ENCODE measurements at places on chromosomes 4 and X.

DNA sequence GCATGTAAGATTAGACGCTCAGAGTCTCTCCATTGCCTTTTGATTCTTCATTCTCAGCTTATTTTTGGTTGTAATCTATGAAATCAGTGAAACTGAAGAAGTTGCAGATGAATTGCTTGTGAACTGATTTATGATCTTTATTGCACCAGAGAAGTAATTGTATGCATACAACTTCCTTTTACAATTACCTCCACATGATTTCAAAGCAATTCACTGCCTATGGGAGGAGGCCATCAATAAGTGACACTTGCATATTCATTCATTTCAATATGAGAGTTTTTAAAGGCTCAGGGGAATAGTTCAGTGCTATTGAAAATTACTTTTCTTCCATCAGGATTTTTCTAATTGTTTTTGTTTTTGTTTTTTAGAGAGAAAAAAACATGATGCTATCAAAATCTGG, 222.3 kb downstream of the NKX6-1 start:
- no peak for ATAC-seq

GRCh38 chrX:12249997-12250396, 111.7 kb downstream of the FRMPD4 start:
- no peak for ATAC-seq

DNA sequence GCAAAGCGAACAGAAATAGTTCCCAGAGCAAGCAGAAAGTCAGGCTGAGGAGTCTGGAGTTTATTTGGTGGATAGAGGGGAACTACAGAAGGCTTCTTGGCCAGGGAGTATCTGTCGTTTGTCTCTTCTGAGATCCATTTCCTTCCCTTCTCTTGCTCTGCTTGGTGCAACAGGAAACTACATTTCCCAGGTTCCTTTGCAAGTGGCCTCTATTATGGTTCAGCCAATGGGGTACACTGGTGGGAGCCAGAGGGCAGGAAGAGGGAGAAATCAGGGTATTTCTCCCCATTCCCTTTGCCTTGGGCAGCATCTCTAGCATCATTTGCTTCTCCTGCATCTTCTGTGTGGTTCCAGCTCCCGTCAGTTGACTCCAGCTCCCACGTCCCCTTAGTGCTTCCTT, 142.1 kb downstream of the BCOR start:
- ATAC-seq = no peak

DNA sequence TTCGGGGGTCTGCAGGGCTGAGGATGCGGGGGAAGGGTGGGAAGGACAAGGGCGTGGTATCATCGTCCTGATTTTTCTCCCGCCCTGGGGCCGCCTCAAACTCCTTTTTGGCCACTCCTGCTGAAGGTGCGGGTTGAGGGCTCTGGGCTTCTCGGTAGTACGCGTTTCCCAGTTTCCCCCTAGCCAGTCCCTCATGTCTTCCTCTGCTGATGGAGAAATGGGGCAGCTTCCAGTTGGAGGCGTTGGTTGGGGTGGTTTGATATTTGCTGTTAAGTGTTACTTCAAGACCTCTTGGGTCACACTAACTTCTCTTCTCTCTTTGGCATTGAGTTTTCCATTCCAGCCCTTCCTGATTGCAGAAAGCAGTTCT, 482 bp downstream of the GSTCD start:
- ATAC-seq = peak; percentile 36

DNA sequence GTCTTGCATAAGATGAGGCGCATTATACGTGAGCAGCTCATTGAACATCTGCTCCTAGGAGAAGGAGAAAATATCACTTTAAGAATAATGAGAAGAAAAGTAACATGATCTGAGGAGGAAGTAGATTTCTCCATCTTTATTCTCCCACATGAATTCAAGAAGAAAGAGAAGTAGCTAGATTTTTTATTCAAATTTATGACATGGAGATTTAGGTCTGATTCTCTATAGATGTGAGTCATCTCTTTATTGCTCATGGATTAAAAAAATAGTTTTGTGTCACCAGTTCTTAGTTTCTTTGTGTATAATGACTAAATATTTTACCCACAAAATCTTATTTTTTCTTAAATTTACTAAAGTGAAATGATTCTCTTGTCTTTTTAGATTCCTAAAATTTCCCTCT, 40.4 kb downstream of the HPGDS start:
- ATAC-seq = no peak

GRCh38 chrX:68568136-68568535, 69.3 kb downstream of the YIPF6 start:
- ATAC-seq = no peak

DNA sequence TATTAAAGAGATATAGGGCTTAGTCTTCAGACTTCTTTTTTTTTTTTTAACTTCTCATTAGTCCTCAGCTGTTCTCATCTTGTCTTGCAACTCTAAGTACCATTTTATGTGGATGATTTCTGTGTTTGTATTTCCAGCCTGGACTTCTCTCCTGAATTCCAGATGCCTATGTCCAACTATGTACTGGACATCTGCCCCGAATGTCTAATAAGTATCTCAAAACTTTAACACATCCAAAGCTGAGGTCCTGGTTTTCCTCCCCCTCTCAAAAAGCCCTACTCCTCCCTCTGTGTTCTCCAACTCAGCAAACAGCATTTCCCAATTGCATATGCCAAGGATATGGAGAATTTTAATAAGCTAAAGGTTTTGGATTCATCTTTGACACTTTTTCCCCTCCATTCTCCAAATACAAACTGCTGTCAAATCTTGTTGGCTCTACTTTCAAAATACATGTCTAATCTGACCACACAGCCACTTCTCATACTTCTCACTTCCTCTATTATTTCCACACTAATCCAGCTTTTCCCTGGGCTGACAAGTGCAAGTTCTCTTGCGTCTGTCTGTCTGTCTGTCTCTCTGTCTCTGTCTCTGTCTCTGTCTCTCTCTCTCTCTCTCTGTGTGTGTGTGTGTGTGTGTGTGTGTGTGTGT, 79.8 kb downstream of the CLCN5 start:
- ATAC-seq = no peak

GRCh38 chrX:135484641-135485289, 35.7 kb upstream of the INTS6L start:
- ATAC-seq = no peak

- peak; percentile 99 for ATAC-seq
These were observed 74.7 kb downstream of the GALNT7 start for GRCh38 chr4:173243321-173243720.

- ATAC-seq = peak; percentile 66
These were observed 9.2 kb upstream of the ABLIM2 start for GRCh38 chr4:8167815-8168214.

DNA sequence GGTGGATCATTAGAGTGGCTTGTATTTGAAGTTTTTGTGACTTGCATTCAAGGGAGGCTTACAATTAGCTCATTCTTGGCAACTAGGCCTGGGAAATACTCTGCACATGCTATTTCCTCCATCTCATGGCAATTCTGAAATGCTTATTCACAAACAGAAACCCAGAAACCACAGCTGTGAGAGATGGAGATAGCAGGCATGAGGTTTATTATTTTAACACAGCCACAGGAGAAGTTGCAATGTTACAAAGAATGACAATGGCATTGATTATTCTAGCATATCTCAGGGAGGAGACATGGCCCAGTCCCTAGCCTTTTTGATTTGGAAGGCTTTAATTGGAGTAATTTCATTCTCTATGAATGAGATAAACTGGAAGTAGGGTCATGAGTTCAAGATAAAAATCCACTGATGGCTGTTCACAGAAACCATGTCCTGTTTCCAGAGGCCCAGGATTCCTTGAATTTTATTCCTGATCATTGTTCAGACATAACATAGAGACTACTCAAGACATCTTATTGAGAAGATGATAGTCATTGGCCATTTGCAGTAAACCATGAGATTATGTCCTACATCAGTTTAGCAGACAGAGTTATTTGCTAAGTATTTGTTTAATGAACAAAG, 123.9 kb downstream of the MID1 start:
- ATAC-seq = no peak

DNA sequence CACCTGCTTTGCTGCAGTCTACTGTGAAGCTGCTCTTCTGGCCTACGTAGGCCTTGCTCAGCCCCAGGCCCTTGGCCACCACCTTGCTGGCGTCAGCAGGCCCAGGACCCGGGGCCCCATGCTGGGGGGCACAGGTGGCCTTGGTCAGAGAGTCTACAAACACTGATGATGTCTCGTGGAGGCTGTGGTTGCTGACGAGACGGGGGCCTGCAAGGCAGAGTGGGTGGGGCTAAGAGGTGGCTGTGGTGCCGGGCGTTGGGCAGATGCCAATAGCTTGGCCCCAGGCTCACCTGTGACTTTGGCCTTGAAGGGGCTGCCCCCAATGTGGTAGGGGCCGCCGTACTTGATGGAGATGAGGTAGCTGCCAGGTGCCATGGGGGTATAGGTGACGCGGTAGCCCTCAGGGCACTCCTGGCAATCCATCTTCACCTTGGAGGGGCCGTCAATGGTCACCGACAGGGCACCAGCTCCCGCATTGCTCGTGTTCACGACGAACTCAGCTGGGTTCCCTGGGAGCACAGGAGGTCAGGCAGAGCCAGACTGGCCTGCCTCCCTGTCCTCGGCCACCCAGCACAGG, 25.0 kb downstream of the FLNA start:
- no peak for ATAC-seq

GRCh38 chr4:184313058-184313581, 95.4 kb upstream of the ENPP6 start:
- ATAC-seq = no peak

GRCh38 chrX:148049441-148049840, 68.3 kb downstream of the FMR1NB start:
- ATAC-seq = no peak

- peak; percentile 38 for ATAC-seq
These were observed 50.3 kb downstream of the MAML3 start for GRCh38 chr4:140103676-140104075.

- ATAC-seq = no peak
These were observed 26.7 kb downstream of the NR3C2 start for GRCh38 chr4:148415500-148415899.

GRCh38 chrX:154355094-154355775, 19.2 kb downstream of the FLNA start:
- ATAC-seq = no peak

GRCh38 chrX:72060921-72061490, 70.7 kb downstream of the RTL5 start:
- ATAC-seq = no peak

DNA sequence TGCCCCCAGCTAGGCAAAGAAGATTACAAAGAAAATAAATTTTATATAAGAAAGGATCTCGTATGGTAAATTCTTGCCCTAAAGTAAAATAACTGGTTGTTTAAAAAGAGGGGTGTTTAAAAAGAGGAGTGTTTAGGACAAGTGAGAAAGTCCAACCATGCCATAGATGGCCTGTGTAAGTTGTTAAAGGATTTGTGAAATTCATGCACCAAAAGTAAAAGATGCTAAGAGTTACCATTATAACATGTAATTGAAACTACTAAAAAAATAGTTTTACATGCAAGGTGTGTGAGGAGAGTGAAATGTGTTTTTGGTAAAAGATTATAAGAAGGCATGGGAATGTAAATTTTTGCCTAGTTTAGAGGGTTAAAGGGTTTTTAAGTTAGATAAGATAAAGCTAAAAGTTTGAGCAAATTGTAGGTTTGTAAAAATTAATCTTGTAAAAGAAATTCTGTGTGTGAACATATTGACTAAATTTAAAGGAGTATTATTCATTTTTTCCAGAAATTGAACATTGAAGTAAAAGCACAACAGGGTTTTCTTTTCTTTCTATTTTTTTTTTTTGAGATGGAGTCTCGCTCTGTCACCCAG, 20.1 kb downstream of the HTT-AS start:
- no peak for ATAC-seq

- ATAC-seq = no peak
These were observed 107.8 kb downstream of the ARHGAP10 start for GRCh38 chr4:147839663-147840062.

- ATAC-seq = no peak
These were observed 52.9 kb downstream of the CRMP1 start for GRCh38 chr4:5839751-5840674.

- ATAC-seq = peak; percentile 67
These were observed 172.2 kb upstream of the CXCL13 start for GRCh38 chr4:77433418-77433733.

GRCh38 chrX:40004246-40004535, 93.6 kb downstream of the BCOR start:
- no peak for ATAC-seq

DNA sequence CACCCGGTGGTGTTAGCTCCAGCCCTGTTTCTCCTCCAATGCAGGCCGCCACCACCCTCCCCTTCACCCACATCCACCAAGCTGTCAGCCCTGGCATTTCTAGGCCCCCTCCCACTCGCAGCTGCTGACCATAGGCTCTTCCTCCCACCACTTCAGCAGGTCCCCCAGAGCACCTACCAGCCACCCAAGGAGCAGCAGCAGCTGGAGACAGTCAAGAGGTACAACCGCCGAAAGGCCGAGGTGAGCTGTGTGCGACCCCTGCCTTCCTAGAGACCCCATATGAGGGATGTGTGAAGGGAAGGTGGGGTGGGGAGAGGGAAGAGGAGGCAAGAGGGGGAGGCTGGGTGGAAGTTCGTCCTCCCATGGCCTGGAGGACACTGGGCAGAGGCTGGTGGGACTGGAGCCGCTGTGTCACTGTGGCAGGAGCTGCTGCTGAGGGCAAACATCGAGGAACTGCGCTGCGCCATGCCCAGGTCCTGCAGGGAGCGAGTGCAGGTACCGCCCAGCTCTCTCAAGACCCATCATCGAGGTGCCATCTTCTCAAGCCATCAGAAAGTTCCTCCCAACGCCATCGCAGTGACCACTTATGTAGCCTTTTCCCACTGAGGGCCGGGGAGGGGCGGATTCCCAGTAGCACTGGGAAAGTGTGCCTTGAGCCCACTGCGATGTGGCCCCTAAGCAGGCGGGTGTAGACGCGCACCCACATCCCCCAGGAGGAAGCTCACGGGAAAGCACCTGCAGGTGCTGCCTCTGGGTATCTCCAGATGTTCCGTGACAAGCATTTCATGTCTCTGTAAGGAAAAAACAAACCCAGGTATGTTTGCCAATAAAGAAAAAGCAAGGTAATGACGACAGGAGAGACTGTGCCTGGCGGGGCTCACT, 19.2 kb upstream of the RNF4 start:
- ATAC-seq = no peak

DNA sequence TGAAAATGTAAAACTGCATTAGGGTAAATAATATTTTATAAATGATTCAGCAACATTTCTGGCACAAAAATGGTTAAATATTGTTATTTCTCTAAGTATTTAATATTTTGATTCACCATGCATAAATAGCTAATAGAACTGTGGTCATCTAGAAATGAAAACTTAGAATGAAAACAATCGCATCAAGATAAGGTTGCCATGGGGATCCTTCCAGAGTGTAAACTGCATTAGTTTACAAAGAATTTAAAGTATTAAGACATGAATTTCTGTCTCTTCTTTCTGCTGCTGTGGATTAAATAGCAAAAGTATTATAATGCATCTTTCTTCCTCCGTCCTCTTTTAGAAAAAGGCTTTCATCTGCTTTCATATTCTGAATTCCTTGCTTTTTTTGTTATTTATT, 1064.6 kb upstream of the SLIT2 start:
- no peak for ATAC-seq

GRCh38 chr4:99664716-99665115, 7.1 kb upstream of the C4orf54 start:
- ATAC-seq = no peak

DNA sequence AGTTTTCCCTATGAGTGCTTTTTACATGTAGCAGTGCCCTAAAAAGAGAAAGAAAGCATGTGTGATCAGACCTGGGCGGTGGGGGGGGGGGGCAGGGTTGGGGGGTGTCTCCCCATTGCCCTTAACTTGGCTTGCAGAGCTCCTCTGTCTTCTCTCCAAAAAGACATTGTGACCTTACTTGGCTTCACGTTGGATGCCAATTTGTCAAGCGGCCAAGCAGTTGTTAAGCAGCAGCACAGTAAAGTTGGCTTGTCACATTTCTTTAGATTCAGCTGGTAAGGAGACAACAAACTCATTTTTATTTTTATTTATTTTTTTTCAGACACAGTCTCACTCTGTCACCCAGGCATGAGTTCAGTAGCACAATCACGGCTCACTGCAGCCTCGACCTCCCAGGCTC, 57.3 kb upstream of the ZNF157 start:
- no peak for ATAC-seq
